ENCODE measurements at places on chromosomes 3 and 15. TPM values are rescaled to one million over a fixed set of nuclear protein-coding genes. Genes with fewer than 3 reads are reported as not detected.

The KBTBD12 gene
- total RNA-seq: not detected

The ACKR2 gene
- total RNA-seq: not detected

The CELF6 gene
- not detected for total RNA-seq

The NEK4 gene
- total RNA-seq: 22.6 TPM

The CORO2B gene
- 7.5 TPM for total RNA-seq

The PATL2 gene
- not detected for total RNA-seq

- peaks cover 6% of the 10 kb centered on the region for H3K4me1 ChIP-seq
- H3K4me3 ChIP-seq: no peak overlapping the region
- no peak overlapping the region for H3K27ac ChIP-seq
- H3K27me3 ChIP-seq: no peaks in the 10 kb centered on the region
Measured at GRCh38 chr3:90091549-90091948, 984.1 kb downstream of the EPHA3 start.

GRCh38 chr3:43031889-43032545 is 52.9 kb downstream of the GASK1A start:
- DNase-seq: no peak
- H3K36me3 ChIP-seq: no peaks in the 10 kb centered on the region
- H3K27me3 ChIP-seq: peaks cover 33% of the 10 kb centered on the region
- H3K4me3 ChIP-seq: no peak overlapping the region
- no peak overlapping the region for H3K27ac ChIP-seq

DNA sequence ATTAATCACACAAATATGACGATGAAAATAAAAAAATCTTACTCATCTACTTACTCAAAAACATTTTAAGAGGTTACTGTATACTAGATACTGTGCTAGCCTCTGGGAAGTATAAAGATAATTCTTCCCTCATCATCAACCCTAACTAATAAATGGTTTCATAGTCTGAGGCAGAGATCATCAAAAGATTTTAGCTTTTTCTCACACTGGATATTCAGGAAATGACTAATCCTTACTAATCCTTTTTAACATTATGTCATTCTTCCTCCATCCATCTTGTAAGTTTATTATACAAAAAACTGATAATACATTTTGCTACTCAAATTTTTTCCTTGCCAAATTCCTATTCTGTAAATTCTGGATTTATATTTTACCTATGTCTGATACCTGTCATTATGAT is 29.7 kb downstream of the ACAD11 start:
- peaks cover 40% of the 10 kb centered on the region for H3K4me1 ChIP-seq
- no peaks in the 10 kb centered on the region for H3K27me3 ChIP-seq
- peak overlapping the region; percentile 91 for H3K27ac ChIP-seq
- DNase-seq: peak; percentile 72

GRCh38 chr3:13144163-13145023 is 71.2 kb upstream of the IQSEC1 start:
- H3K4me1 ChIP-seq: no peaks in the 10 kb centered on the region
- no peak overlapping the region for H3K27ac ChIP-seq
- no peak for DNase-seq
- no peak overlapping the region for H3K4me3 ChIP-seq

GRCh38 chr15:101306341-101307047 is 11.4 kb upstream of the SNRPA1 start:
- no peaks in the 10 kb centered on the region for H3K4me1 ChIP-seq
- no peaks in the 10 kb centered on the region for H3K36me3 ChIP-seq
- H3K27ac ChIP-seq: no peak overlapping the region
- DNase-seq: no peak
- peaks cover 35% of the 10 kb centered on the region for H3K27me3 ChIP-seq
- no peak overlapping the region for H3K4me3 ChIP-seq

DNA sequence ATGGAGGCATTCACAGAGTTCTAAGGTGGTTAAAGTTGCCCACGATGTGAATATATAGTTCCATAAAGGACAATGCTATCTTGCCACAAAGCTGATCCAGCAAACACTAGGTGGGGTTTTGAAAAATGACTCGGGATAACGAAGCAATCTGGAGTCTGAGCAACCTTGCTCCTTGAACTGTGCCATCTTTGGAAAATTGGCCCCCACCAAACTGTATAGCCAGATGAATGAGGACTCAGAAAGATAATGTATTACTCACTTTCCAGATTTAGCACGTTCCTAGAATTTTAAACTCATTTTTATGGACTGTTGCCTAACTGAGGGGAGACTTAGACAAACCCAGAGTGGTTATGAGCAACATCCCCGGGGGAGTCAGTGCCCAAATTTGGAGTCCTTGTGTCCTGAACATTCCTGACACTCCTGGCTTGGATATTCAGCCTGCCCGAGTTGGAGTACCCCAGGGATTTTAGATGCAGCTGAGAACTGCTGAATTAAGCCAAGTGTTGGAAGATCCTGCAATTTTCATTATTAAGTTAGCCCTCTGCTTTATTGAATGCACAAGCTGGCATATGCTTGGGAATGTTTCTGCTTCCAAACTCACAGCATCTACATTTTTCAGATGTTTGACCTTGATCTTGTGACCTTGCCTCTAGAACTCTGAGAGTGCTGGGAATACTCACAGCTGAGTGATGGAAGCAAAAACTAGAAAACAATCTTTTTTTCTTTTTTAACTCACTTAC is 8.8 kb upstream of the MAGI1 start:
- DNase-seq: peak; percentile 88
- no peaks in the 10 kb centered on the region for H3K36me3 ChIP-seq
- peaks cover 2% of the 10 kb centered on the region for H3K27me3 ChIP-seq
- H3K27ac ChIP-seq: peak overlapping the region; percentile 77

GRCh38 chr3:160374472-160374871 is 24.6 kb downstream of the IFT80 start:
- no peak for DNase-seq
- peaks cover 64% of the 10 kb centered on the region for H3K4me1 ChIP-seq
- no peak overlapping the region for H3K4me3 ChIP-seq
- no peak overlapping the region for H3K27ac ChIP-seq
- peaks cover 33% of the 10 kb centered on the region for H3K36me3 ChIP-seq
- no peaks in the 10 kb centered on the region for H3K27me3 ChIP-seq

- no peaks in the 10 kb centered on the region for H3K4me1 ChIP-seq
- no peak overlapping the region for H3K27ac ChIP-seq
- no peak for DNase-seq
- peaks cover 7% of the 10 kb centered on the region for H3K27me3 ChIP-seq
Measured at GRCh38 chr15:28019594-28020309, 79.4 kb downstream of the OCA2 start.

- peak overlapping the region; percentile 100 for H3K4me3 ChIP-seq
- H3K36me3 ChIP-seq: peaks cover 8% of the 10 kb centered on the region
- no peak for DNase-seq
- H3K27ac ChIP-seq: peak overlapping the region; percentile 92
Measured at GRCh38 chr3:52237006-52237656, 1.8 kb downstream of the TWF2 start.

- H3K4me3 ChIP-seq: no peak overlapping the region
- no peaks in the 10 kb centered on the region for H3K36me3 ChIP-seq
- peak; percentile 32 for DNase-seq
- no peaks in the 10 kb centered on the region for H3K27me3 ChIP-seq
- H3K4me1 ChIP-seq: peaks cover 11% of the 10 kb centered on the region
Measured at GRCh38 chr15:50235794-50236193, 29.7 kb downstream of the HDC start.

DNA sequence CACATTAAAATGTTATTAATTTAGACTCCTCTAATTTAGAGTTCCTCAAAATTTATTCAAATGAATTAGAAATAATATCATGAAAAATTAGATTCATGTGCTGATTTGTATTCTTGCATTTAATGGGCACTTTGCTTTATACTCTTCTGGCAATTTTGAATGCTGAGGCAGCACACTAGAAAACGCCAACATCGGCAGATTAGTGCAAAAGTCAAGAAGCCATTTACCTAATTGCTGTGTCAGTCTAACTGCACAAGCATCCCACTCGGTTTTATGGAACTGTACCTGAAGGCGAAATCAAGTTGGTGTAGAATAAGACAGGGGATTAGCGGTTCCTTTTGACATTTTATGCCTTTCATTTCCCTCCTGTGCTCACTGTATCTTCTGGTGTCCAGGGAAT is 382.0 kb downstream of the ROBO2 start:
- no peak for DNase-seq
- H3K27ac ChIP-seq: no peak overlapping the region
- no peaks in the 10 kb centered on the region for H3K4me1 ChIP-seq
- H3K36me3 ChIP-seq: no peaks in the 10 kb centered on the region

- DNase-seq: no peak
- no peak overlapping the region for H3K27ac ChIP-seq
- no peaks in the 10 kb centered on the region for H3K36me3 ChIP-seq
Measured at GRCh38 chr15:34796847-34797435, 1.6 kb upstream of the ACTC1 start.

GRCh38 chr3:138914870-138915502 is 32.0 kb downstream of the FOXL2 start:
- peaks cover 12% of the 10 kb centered on the region for H3K4me1 ChIP-seq
- H3K36me3 ChIP-seq: no peaks in the 10 kb centered on the region
- H3K27me3 ChIP-seq: peaks cover 3% of the 10 kb centered on the region
- peak; percentile 37 for DNase-seq
- peak overlapping the region; percentile 67 for H3K27ac ChIP-seq

- no peak for DNase-seq
- no peaks in the 10 kb centered on the region for H3K4me1 ChIP-seq
- no peaks in the 10 kb centered on the region for H3K36me3 ChIP-seq
- H3K4me3 ChIP-seq: no peak overlapping the region
Measured at GRCh38 chr3:36606871-36607765, 157.2 kb downstream of the DCLK3 start.

GRCh38 chr15:27095886-27096624 is 125.1 kb downstream of the GABRG3 start:
- peaks cover 5% of the 10 kb centered on the region for H3K36me3 ChIP-seq
- H3K4me1 ChIP-seq: no peaks in the 10 kb centered on the region
- no peak overlapping the region for H3K27ac ChIP-seq
- no peak for DNase-seq
- H3K4me3 ChIP-seq: no peak overlapping the region

- peaks cover 22% of the 10 kb centered on the region for H3K4me1 ChIP-seq
- no peak overlapping the region for H3K27ac ChIP-seq
- peak; percentile 41 for DNase-seq
- no peaks in the 10 kb centered on the region for H3K36me3 ChIP-seq
- no peak overlapping the region for H3K4me3 ChIP-seq
Measured at GRCh38 chr15:63826528-63826927, 7.2 kb downstream of the HERC1 start.

DNA sequence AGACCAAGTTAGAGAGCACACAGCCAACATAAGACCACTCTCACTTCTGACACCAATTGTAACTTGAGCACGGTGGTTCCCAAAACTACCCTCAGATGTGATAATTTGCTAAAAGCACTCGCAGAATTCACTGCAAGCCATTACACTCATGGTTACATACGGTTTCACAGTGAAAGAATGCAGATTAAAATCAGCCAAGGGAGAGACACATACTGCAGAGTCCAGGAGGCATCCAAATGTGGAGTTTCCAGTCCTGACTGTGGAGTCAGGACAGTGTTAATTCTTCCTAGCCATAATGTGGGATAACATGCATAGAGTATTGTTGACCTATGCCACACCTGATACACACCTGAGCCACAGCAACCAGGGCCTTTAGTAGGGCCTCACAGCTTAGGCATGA is 956.4 kb downstream of the NTRK3 start:
- no peak for DNase-seq
- no peak overlapping the region for H3K4me3 ChIP-seq
- H3K27ac ChIP-seq: no peak overlapping the region
- H3K36me3 ChIP-seq: no peaks in the 10 kb centered on the region
- peaks cover 6% of the 10 kb centered on the region for H3K4me1 ChIP-seq

- H3K4me1 ChIP-seq: peaks cover 13% of the 10 kb centered on the region
- H3K4me3 ChIP-seq: no peak overlapping the region
- H3K27ac ChIP-seq: no peak overlapping the region
Measured at GRCh38 chr3:55682461-55682860, 195.4 kb upstream of the WNT5A start.

DNA sequence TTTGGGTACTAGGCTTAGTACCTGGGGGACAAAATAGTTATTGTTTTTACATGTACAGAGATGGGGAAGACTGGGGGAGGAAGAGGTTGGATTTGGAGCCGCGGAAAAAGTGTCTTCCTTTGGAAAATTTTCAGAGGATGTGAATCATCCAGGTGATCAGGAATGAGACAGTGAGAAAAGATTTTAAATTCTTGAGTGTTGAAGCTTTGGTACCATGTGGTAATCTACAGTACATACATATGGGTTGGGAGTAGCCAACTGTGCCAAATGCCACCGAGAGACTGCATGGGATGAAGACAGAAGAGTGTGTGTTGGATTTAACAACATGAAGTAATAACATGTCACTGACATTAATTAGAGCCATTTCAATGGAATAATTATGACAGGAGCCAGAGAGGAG is 1238.2 kb downstream of the ROBO1 start:
- H3K4me1 ChIP-seq: no peaks in the 10 kb centered on the region
- H3K4me3 ChIP-seq: no peak overlapping the region
- no peak overlapping the region for H3K27ac ChIP-seq
- no peaks in the 10 kb centered on the region for H3K36me3 ChIP-seq
- no peaks in the 10 kb centered on the region for H3K27me3 ChIP-seq

DNA sequence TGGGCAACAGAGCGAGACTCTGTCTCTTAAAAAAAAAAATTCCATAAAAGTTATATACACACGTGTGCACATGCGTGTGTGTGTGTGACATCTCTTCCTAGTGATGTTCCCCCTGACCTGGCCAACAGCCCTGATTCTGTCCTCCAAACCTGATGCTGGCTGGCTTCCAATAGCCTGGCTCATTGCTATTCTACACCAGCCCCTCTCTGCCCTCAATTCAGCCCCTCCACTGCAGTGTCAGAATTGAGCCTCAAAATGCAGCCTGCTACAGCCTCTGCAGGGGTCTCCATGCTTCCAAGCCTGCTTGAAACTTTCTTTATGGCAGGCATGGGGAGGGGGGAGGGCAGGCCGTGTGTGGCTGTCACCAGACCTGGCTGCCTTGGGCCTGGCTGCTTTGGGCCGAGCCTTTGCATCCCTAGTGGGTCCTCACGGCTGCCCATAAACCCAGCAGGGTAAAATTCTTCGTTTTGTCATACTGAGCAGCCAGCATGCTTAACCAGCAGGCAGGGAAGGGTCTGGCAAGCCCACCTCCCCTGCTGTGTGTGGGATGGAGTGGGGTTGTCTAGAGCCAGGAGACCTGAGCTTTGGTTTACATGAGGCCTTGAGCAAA is 22.7 kb upstream of the DOCK3 start:
- no peak overlapping the region for H3K27ac ChIP-seq
- no peak for DNase-seq
- H3K36me3 ChIP-seq: no peaks in the 10 kb centered on the region
- H3K4me3 ChIP-seq: no peak overlapping the region

- no peak overlapping the region for H3K4me3 ChIP-seq
- peaks cover 27% of the 10 kb centered on the region for H3K4me1 ChIP-seq
- no peaks in the 10 kb centered on the region for H3K27me3 ChIP-seq
- no peak for DNase-seq
- H3K36me3 ChIP-seq: peaks cover 9% of the 10 kb centered on the region
- no peak overlapping the region for H3K27ac ChIP-seq
Measured at GRCh38 chr3:38130631-38131065, 6.3 kb downstream of the ACAA1 start.

GRCh38 chr15:100259266-100259665 is 82.5 kb downstream of the ADAMTS17 start:
- no peak for DNase-seq
- H3K36me3 ChIP-seq: no peaks in the 10 kb centered on the region
- no peak overlapping the region for H3K4me3 ChIP-seq

DNA sequence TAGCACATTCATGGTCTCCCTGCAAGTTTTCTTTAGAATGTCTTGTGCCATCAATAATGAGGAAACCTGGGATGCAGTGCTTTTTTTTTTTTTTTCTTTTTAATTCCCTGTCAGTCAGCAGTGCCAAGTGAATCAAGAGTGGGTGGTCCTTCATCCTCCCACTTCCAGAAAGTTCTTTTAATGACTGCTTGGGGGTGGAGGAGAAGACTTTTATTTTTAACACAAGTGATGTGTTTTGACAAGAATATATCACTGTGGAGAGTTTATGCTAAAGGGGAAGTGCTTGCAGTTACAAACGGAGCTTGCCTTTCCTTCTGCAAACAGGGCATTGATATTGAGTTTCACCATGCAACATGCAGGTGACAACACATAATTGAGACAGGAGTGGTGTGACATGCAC is 69.7 kb downstream of the CACNA2D3 start:
- H3K4me1 ChIP-seq: no peaks in the 10 kb centered on the region
- H3K27me3 ChIP-seq: no peaks in the 10 kb centered on the region

Data from HFFc6 (cell line).